Fibroblast of skin of right biceps (primary cell): ENCODE measurements at places on chromosomes 4 and X.

DNA sequence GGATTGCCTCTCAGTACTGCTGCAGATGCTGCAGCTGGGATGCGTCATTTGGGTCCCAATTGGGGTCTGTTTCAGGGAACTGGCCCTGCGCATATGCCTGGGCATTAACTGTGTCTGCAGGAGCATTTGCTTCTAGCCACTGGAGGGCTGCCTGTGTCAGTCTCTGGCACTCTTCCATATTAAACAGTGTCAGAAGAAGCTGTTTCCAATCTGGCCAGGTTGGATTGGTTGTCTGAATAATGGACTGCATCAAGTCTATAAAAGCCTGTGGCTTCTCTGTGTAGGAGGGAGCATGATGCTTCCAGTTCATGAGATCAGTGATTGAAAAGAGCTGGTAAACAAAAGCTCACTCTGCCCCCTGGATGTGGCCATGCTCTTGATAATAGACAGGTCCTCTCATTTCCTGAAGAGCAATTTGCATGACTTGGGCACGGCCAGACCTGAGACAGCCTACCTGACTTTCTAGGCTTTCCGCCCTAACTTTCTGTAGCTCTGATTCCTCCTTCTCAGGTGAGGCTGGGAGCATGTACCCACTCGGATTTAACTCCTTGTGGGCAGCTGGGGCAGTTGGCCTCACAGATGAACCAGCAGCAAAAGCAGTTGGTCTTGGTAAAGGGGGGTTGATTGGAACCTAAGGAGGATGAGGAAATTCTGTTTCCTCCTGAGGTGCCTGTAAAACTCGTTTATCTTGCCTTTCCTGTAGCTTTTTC is 29.2 kb downstream of the SULT1E1 start:
- peak; percentile 33 for DNase-seq

GRCh38 chrX:130413415-130413814 is 11.6 kb downstream of the RBMX2 start:
- DNase-seq = no peak

DNA sequence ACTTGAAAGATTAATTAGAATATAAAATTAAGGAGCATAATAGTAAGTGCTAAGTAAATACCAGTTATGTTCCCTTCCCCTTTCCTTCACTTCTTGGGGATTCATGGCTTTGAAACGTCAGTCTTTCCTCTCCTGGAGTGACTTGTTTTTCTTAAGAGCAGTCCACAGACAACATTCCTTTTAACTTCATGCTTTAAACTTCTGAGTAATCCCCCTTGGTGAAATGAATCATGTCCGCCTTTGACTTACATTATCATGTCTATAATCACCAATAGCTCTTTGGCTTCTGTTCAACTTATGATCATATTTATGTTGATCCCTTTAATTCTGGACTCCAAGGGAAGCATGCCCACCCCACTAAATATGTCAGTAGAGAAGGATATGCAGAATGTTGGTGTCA is 1012.1 kb upstream of the SLIT2 start:
- peak; percentile 78 for DNase-seq

DNA sequence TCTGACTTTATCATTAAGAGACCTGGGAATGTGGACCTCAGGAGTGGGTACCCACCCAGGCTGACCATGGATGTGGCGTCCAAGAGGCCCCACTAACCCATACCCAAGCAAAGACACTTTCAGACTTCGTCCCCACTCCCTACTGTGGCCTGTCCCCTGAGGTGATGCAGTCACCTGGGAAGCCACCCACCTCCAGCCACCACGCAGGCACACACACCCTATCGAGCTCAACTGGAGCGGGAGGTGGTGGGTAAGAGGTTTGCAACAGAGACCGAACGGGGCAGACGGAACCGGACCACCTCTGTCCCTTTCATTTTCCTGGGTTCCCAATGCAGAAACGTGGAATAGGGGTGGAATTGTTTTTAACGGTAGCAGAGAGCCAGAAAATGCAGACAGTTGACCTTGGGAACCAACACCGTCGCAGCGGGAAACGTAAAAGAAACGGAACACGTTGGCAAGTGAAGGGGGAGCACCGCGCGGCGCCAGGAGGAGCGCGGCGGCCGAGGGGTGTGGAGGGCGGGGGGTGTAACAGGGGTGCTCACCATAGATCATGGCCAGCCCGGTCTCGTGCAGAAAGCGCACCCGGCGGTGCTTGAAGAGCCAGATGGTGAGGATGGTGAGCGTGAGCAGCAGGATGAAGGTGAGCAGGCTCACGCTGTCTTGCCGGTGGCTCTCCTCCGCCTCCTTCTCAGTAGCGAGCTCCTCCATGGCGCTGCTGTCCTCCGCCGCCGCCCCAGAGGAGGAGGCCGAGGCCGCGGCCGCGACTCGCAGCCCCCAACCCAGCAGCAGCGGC is 559 bp downstream of the SLC9A7 start:
- DNase-seq = peak; percentile 11

GRCh38 chr4:117817301-117817700 is 217.0 kb upstream of the NDST3 start:
- peak; percentile 50 for DNase-seq

DNA sequence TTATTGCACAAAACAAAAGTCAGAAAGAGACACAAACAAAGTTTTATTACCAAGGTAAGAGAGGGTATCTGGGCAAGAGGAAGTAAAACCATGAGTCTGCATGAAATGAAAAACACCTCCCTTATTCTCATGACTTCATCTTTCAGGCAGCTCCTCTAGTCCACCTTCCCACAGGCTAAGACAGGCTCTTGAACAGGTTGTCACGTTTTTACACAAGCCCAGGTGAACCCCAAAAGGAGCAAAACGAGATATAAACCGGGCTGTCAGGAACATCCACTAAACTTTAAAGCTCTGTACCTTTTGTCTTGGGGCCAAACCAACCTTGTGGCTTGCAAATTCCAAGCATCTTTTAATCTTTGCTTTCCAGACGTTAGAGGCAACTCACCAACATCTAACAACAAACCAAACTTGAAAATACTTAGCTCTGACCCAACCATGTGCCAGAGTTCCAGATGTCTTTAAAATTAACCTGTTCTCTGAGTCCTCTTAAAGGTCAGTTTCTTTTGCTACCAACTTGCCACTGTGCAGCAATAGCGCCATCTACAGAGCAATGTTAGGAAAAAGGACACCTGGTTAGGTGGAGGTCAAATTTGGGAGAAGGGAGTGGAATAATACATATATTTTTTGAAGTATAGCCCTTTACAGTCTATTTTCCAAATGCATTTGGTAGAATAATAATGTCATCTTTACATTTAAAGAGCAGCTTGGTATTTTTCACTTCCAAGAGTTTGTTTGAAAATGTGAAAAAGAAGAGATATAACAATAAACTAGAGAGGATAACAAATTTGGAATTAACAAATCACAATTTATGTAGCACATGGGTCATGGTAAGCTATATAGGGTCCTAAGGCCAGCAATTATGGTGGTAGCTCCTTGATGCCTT is 73.1 kb downstream of the QRFPR start:
- peak; percentile 47 for DNase-seq

DNA sequence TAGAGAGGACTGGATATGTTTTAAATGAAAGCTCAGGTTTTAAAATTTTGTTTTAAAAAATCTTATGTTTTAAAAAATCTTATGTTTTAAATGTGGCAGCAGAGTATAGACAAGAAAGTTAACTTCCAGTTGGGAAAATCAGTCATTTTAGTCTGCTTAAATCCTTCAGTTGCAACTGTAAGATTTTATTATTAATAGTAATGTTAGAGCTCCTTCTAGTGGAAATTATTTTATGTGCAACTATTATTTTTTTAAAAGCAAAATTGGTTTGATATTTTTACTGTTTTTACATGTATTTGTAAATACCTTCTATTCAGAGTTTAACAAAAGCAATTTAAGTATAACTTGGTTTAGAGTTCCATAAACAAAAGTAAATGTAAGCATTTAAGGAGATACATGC is 8.5 kb upstream of the NUDT6 start:
- DNase-seq = peak; percentile 22

DNA sequence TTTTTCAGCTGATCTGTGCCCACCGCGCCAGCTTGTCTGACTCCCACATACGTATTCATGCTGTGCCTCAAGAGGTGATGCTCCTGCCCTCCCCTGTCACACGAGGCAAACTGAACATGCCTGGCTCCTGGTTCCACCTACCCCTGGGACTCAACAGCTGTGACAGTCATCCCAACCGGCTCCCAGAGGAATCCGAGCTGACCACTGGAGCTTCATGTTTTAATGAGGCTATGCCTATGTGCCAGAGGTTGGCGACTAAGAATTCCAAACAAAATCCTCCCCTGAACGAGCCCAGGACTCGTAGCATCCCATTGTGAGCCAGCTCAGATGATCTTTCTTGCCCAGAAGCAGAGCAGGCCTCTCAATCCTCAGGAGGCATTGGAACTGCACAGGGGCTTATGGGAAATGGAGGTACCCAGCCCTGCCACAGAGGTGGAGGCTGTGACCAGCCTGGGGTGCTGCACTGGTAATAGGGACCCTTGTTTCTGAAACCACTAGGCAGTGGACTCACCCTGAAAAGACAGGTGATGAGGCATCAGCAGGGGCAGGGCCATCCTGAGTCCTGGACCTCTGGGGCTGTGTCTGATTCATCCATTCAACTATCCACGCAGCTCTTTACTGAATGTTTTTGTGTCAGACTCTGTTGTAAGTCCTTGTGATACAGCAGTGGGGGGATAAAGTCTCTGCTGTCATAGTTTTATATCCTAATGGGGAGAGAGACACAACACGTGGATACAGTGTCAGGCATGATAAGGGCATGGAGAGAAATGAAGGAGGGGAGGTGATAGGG is 325.0 kb downstream of the EVC2 start:
- peak; percentile 21 for DNase-seq

DNA sequence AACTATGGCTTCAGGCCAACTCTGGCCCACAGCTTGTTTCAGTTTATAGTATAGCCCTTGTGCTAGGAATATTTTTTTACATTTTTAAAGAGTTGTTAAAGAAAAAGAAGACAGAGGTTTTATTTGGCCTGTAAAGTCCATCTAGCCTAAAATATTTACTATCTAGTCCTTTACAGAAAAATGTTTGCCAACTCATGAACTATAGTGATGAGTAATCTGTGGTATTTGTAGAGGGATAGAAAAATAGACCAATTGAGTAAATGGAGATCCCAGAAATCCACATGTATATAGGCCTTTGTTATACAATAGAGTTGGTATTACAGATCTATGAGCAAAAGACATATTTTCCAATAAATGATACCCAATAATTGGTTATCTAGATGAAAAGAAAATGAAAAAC is 288.7 kb downstream of the PRDM5 start:
- peak; percentile 28 for DNase-seq

DNA sequence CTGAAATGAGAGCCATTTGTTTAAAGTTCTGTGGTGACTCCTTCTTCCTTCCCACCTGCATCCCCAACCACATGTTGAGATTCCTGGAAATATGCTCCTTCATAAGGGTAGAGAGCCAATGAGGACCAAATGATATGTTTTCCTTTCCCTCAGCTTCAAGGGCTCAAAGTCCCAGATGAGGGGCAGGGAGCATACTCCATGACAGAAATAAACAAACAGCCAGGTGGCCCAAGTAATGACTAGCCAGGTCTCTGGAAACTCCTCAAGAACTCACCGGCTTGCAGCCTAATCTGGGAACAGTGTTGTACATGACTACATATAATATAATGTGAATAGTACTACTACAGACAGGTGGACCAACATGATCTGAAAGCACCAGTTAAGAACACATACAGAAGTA is 392.3 kb downstream of the PACRGL start:
- DNase-seq = no peak

DNA sequence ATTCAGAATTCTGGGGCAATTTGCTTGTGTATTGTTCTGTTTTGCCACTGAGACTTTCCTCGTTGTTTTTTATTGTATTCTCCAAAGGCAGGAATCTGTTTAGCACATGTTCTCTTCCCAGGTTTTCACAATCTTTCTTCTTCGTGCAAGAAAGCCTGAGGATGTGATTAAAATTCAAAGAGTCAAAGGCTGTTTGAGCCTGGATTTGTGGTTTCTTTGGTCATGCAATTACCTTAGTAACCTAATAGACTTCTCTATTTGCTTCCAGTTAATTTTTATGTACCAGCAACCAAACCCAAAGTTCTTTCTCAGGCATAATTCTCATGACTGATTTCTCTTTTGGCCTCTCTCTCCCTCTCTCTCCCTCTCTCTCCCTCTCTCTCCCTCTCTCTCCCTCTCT is 1420.1 kb upstream of the TENM3 start:
- no peak for DNase-seq

- DNase-seq = no peak
These were observed 20.3 kb upstream of the PDCL2 start for GRCh38 chr4:55612341-55612740.

DNA sequence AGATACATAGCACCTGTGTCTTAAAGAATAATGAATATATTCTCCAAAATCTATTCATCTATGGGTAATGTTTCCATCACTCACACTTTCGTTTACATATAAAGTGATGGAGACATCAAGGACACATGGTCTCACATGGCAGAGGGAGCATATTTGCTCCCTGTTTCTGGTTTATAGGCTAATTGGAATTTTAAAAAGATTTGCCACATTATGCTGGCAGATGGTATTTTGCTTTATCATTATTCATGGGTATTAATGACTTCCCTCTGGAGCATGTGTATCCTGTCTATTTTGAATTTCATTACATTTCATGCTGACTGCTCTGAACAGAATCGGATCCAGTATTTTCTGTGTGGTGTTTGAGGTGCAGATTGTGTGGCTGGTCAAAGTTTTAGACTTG is 79.0 kb downstream of the PDGFRA start:
- DNase-seq = no peak

- no peak for DNase-seq
These were observed 47.8 kb upstream of the DUSP21 start for GRCh38 chrX:44795945-44796450.

GRCh38 chr4:128364565-128364964 is 77.0 kb upstream of the PGRMC2 start:
- no peak for DNase-seq

GRCh38 chr4:76233083-76233482 is 18.4 kb upstream of the FAM47E start:
- DNase-seq = no peak

- no peak for DNase-seq
These were observed 1002.5 kb upstream of the LCORL start for GRCh38 chr4:19024047-19024446.

- peak; percentile 85 for DNase-seq
These were observed 298.2 kb upstream of the ARSJ start for GRCh38 chr4:114277690-114278089.

DNA sequence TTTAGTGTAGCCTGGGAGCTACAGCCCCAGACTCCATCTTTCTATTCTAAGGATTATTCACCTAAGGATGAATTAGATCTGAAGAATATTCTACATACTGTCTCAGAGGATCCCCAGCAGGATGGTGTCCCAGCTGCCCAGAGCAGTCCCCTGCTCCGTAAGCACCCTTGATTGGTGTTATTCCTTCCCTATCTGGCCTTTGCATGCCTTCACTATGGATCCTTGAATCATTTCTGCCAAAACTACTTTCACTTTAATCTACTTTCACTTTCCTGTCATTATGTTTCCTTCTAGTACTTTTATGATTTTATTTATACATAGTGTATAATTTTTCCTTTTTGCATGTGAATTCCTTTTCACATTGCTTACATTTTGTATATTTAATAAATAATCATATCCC is 39.2 kb downstream of the ARHGAP24 start:
- no peak for DNase-seq

- DNase-seq = no peak
These were observed 173.5 kb downstream of the DCLK2 start for GRCh38 chr4:150251752-150252190.
